NCI-H187 treated with DMSO at 0.1 percent for 48 hours (cell line): ENCODE measurements at places on chromosomes 16 and 17.

DNA sequence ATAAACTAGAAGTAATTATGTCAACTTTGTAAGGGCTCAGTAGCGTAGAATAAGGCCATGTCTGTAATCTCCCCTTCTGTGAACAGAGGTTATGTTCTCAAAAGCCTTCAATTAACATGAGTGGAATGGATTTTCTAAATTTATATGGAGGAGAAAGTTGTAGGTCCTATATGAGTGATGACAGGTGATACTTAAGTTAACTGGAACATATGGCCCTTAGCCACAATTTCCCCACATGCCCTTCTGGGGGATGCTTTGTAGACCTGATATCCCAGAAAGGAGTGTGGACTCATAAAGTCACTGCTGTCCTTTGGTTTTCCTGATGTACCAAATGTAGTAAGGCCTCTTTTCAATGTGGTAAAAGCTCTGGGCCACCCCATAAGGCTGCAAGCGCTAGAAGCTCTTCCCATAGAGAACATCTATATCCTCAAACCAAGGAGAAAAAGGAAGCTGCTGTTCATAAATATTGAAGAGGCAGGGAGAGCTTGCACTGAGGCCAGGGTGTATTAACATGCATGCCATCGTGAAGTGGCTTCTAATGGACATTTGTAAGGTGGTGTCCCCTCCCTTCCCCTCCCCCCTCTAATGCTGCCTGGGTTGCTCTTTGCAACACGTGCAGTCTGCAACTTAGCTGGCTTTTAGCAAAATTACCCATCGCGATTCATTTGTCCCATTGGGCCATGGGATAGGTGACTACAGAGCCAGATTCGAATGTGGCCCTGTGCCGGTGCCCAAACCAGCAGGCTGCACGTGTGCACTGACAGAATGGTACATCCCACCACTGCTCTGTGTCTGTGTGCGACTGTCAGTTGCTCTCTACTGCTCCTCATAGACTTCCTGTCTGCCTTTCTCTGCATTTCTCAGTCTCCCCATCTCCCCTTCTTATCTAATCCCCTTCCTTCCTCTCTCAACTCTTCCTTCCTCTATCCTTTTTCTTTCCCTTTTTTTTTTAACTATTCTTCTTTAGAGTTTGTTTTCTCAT lies 269.0 kb downstream of the WWOX start:
- no peak for DNase-seq

DNA sequence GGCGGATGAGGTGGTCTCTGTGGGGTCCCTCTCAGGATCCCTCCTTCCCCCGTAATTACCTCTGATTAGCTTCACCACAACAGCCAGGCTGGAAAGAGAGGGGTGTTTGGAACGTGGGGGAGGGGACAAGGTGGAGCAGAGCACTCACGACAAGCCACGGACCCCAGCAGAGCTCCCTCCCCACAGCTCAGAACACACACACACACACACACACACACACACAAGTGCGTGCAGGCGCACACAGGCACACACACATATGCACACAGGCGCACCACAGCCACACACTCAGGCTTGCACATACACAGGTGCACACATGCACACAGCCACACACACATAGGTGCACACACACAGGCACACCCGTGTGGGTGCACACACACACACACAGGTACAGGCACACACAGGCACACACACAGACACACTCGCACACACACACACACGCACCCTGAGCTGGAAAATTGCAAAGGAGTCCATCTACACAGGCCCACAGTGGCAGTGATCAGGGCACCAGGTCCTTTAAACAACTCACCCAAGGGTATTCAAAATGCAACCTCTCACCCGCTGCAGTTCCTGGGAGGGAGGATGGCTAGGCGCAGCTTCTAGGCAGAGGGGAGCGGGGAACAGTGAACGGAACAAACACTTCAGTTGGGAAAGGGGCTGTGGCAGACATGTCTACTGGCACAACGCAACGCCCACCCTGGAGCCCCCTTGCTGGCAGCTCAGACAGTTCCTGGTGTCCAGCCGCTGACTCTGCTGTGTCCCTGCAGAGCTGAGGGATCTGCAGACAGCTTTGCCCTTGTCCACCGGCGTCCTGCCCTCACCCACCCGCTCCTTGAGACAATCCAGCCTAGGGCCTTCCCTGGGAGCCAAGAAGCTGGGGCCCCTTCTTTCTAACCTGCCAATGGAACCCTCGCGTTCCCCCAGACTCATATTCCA lies 59.9 kb upstream of the DLX4 start:
- DNase-seq, result no peak

DNA sequence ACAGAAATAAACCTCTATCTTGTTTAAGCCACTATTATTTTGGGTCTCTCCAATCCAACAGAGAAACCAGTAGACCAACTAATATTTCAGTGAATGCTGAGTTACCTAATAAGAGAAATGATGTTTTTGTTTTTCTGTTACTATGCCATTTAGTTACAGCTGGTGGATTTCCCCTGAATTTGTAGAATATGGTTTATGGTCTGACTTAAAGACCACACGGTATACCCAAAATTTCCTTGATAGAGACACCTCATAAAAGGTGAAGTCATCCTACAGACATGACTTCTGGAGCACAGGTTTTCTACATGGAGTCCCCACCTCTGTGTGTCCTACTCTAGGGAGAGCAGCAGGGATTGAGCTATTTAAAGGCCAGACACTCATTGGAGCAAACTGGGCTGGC lies 13.3 kb downstream of the PIK3R5 start:
- DNase-seq, result no peak

GRCh38 chr17:8237175-8237574 lies 10.7 kb downstream of the CTC1 start:
- peak; percentile 25 for DNase-seq

DNA sequence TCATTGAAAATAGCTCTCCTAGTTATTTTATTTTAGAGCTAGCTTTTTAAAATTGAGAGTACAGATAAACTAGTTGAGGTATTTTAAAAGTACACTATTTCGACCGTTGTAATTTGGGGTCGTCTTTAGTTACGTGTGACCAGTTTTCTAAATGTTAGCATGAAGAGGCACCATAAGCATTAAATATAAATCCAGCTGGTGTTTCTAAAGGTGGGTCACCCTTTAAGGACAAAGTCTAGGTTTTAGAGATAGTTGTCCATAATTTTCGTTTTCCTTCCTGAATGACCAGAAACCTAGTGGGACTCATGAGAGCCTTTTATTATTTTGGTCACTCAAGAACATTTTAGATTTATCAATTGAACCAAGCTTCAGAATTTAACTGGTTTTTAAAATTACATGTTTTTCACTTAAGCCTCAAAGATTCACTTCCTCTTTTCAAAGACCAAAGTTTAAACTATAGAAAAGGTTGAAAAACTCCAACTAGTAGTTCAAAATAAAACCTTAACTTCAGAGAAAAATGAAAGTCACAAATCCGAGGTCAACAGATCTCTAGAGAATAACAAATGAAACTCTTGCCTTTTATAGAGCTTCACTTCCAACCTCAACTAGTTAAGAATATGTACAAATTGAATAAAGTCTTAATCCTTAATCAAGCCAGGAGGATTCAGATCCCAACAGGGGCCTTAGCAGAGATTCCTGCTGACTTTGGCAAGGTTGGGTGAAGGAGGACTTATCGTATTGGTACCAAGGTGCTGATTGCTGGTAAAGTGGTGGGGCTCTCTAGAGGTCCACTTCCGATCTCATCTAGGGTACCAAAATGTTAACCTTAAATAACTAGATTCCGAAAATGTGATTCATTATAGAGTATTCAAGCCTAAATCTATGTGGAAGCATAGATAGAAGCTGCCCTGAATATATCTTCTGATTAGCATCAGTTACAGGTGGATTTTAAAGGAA lies 32.5 kb downstream of the PHKB start:
- DNase-seq, result no peak

- DNase-seq, result no peak
These were observed 32.2 kb downstream of the PRSS54 start for GRCh38 chr16:58262592-58262991.

DNA sequence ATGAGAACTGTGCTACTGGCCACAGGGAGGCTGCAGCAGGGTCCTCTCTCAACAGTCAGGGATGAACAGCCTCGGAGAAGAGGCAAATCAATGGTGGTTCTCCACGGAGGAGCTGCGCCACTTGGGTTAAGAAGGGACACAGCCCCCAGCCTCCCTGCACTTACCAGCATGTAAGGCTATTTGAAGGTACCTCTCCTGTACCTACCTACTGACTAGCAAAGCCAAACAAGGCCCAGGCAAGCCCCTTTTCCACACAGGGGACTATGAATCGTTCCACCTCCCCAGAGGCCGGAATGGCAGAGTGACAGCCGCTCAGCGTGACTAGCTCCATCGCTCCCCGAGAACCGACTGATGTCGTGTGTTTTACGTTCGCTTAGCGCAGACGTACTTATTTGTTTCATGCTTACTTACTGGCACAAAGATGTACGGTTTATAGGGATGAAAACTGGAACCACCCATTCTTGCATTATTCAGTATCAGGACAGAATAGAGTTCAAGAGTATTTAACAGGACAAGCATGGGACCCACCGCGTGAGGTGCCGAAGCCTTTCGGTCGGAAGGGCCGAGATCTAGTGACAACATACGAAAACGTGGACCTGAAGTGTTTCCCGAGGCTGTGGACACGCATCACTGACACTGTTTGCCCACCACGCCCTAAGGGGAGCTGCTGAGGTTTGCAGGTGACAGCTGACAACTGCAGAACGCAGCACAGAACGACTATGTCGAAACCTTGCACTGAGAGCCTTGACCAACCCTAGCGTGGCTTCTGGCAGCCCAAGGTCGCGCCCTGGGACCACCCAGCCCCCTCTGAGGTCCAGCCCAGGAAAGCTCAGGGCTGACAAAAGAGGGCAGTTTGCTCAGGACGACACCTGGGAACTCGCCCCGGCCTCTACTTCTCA lies 1.0 kb downstream of the TEPSIN start:
- DNase-seq, result no peak

- no peak for DNase-seq
These were observed 185.0 kb downstream of the TANC2 start for GRCh38 chr17:63150994-63151464.

DNA sequence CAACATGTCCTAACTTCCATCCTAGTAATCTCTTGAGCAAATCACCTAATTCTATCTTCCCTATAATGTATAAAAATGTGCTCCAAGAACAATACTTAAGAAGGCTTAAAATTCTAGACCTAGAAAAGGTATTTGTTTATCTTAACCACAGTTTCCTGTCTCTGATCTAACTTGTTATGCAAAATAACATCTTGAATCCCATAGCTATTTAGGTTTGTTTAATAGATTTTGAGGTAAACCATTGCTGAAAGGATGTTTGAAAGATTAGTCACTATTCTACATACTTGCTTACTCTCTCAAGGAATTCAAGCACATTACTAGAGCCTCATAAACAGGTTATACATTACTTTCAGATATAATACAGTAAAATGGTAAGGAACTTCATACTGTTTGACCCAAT lies 13.0 kb downstream of the CA10 start:
- DNase-seq, result no peak

- no peak for DNase-seq
These were observed 103.3 kb downstream of the ABCC6 start for GRCh38 chr16:16120044-16120381.

- DNase-seq, result no peak
These were observed 422 bp downstream of the UQCC4 start for GRCh38 chr16:1420111-1420539.

DNA sequence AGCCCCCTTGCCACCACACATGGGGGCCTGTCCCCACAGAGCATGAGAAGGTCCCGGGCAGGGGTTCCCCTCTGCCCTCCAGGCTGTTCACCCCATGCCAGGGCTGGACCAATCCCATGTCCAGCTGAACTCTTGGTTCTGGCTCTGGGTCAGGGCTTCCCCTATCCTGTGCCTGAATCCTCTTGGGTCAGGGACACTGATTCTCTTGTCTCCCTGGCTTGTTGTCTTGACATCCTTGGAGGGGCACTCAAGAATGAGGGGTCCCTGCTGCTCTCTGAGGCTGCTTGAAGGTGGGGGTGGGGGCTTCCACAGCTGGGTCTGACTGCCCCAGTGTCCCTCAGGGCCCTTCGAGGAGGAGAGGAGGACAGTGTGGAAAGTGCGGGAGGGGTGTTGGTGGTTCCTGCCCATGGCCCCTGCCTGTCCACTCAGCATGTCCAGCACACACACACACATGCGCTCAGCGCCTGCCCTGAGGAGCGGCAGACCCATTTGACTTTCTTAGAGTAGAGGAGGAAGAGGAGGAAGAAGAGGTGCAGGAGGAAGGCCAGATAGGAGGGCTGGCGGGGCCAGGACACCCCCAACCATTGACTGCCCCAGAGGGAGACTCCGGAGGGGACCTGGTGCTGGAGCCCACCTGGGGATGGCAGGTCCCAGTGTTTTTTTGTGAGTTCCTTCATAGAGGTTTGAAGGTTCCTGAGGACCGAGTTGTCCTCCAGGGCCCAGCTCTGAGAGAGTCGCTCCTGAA lies 47.0 kb downstream of the TNFRSF13B start:
- DNase-seq, result no peak

- DNase-seq, result no peak
These were observed 9.0 kb upstream of the TBC1D3B start for GRCh38 chr17:36185416-36185815.

- DNase-seq, result no peak
These were observed 3.7 kb upstream of the RAP1GAP2 start for GRCh38 chr17:2792366-2793169.
